ENCODE measurements at places on chromosomes 3 and 15.

- DNase-seq, result peak; percentile 54
Observed at GRCh38 chr3:73623346-73623745, 1.4 kb downstream of the PDZRN3 start.

DNA sequence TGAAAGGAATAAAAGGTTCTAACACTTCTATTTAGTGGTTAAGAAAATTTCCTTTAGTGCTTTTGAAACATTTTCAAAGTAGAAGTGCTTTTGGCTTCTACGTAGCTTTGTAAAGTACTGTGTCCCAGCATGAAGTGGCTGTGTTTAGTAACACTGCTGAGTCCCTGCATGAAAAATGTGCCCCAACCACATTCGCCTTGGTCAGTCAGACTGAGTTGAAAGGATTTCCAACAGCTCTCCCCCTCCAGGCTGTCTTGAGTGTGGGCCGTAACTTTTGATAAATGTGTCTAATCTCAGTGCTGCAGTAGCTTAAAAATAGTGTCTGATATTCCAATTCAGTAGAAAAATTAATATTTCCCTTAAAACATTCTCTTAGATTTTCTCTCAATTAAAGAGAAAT is 115.0 kb downstream of the NR1D2 start:
- DNase-seq, result no peak

DNA sequence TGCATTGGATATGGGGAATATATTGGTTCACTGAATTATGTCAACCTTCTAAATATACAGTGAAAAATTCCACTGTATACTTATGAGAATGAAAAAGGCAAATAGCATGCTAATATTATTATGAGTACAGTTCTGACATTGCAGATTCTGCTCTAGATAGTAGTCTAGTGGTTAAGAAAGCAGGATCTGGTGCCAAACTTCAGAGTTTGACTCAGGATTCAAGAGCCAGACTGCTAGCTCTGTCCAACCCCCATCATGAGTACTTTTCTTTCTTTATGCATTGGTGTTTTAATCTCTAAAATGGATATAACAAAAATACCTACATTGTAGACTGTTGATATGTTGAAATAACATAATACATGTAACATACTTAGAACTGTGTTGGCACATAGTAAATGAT is 57.3 kb upstream of the PLSCR4 start:
- peak; percentile 65 for DNase-seq

GRCh38 chr15:77282333-77282732 is 137.6 kb downstream of the PEAK1 start:
- DNase-seq, result peak; percentile 90

DNA sequence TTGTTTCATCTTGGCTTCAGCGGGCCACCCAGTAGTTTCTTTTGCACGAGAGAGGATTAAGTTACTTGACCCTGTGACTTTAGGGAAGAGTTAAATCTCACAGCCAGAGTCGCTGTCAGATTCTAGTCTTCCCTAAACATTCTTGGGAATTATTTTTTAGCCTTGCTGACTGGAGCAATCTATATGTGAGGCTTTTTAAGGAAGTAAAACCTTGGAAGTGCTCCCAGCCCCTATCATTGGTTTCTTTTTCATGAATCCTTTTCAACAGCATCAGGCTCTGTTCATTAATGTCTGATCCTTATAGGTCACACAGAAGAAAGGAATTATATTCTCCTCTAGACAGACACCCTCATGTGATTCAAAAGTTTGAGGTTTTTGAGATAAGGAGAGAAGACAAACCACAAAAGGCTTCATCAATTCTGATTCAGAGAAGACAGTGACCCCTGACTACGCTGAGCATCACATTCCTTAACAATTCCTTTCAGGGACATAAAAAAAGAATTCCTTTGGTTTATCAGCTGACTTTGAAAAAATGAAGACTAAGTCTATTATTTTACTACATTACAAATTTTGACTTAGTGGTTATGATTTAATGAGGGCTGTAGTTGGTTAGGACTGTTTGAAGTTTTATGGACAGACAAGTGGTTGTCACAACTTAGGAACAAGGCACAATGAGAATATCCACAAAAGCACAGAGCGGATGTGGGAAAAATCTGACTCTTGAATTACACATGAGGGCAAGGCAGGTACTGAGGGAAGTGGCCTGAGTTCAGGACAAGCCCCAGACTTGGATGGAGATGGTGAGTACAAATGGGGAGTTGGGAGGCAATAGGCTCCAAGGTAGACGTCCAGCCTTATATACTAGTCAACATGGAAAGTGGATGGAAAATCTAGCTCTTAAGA is 171.1 kb upstream of the STT3B start:
- peak; percentile 56 for DNase-seq

GRCh38 chr3:189714991-189715961 is 84.1 kb downstream of the TP63 start:
- no peak for DNase-seq

DNA sequence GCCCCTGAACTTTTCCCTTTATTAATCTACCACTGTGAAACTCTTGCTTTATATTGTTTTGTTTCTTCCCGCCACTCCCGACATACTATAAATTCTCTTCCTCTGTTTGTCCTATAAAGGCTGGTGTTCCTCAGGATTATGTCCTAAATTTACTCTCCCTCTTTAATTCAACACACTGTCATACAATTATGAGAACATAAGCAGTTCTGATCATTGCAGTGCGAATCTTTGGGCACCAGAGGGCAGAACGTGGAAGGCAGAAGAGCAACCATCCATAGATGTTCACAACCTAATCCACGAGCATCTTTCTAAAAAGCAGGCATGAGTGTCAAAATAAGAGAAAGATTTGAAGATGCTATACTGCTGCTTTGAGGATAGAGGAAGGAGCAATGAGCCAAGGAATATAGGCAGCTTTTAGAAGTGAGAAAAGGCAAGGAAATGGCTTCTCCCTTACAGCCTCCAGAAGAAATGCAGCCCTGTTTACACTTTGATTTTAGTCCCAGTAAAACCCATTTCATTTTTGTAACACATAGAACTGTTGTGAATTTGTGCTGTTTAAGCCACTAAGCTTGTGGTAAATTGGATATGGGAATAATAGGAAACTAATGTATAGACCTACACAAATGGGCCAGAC is 179.4 kb downstream of the GBE1 start:
- DNase-seq, result peak; percentile 30

DNA sequence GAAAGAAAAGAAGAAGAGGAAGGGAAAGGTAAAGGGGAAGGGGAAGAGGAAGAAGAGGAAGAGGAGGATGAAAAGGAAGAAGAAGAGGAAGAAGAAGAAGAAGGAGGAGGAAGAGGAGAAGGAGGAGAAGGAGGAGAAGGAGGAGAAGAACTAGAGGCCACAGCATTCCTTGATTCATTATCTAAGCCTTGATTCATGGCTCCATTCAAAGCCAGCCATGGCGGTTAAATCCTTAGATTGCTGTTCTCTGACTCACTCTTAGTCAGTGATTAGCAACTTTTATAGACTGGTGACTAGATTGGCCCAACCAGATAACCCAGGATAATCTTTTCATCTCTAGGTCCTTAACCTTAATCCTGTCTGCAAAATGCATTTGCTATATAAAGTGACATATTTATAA is 47.6 kb downstream of the OSTN start:
- DNase-seq, result no peak

GRCh38 chr3:132029182-132029902 is 5.5 kb downstream of the CPNE4 start:
- DNase-seq, result peak; percentile 76

DNA sequence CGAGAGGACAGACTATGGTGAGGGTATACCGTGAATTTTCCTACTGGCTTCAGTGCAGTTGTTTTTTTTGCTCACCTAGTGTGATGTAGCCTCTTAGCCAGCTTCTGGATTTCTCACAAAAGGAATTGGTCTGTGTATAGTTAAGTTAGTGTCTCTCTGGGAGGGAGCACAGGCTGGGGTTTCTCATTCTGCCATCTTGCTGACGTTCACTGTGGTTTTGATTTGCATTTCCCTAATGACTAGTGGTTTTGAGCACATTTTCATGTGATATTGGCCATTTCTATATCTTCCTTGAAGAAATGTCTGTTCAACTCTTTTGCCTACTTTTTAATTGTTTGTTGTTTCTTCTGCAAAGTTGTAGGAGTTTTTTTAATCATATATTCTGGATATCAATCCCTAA is 2.2 kb upstream of the CD86 start:
- DNase-seq, result no peak

- no peak for DNase-seq
Observed at GRCh38 chr15:88714782-88715372, 76.1 kb downstream of the ISG20 start.

- DNase-seq, result no peak
Observed at GRCh38 chr3:38561746-38562466, 65.8 kb downstream of the EXOG start.
